RWPE1 (cell line): ENCODE measurements at places on chromosomes 1 and 21.

DNA sequence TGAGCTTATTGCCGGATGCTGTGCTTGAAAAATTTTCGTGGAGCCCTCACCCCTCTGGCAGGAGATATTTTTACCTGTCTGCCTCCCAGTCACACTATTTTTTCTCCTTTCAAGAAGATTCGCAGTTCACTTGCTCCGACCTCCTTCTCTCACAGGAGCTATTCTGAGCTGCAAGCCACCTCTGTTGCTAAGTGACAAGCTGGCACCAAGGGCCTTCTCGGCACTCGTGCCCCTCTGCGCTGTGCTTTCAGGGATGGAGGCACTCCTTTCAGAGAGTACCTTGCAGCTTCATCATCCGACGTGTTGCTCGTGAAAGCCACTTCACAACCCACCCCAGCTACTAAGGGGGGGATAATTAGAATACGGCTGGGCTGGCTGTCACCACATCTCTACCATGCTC lies 11.6 kb downstream of the SLC6A17 start:
- no peak for DNase-seq

DNA sequence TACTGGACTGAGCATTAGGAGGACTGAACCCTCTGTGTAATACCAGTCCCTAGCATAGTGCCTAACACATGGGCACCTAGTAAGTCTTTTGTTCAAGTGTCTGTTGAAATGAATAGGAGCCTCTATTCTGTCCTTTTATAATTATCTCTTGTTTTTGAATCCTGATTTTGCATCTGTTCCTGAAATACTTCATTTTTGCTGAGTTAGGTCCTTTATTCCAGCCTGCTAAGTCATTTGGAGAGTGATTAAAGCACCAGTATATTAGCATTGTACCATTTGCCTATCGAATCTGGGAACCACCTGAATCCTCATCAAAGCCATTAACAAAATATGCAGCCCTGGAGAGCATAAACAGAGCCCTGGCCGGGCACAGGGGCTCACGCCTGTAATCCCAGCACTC lies 32.3 kb downstream of the YARS1 start:
- no peak for DNase-seq

DNA sequence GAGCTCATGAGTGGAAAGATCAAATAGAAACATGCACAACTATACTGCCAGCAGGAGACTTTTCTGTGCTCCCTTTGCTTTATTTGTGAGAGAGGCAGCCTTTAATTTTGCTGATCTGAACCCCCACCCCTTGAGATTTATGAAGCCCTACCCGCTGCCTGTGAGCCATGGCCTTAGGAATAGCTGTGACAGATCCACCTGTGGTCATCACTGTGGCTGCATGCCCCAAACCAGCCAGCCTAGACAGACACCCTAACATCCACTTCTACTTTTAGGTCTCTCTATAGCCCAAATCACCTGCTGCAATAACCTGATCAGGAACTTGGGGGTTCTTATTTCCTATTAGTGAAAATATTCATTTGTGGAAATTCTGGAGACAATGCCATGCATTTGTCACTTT lies 196.2 kb downstream of the C1orf94 start:
- no peak for DNase-seq

GRCh38 chr1:65882076-65882475 lies 89.4 kb downstream of the PDE4B start:
- DNase-seq = no peak

- DNase-seq = no peak
These were observed 13.2 kb upstream of the CSF1 start for GRCh38 chr1:109897259-109897955.

DNA sequence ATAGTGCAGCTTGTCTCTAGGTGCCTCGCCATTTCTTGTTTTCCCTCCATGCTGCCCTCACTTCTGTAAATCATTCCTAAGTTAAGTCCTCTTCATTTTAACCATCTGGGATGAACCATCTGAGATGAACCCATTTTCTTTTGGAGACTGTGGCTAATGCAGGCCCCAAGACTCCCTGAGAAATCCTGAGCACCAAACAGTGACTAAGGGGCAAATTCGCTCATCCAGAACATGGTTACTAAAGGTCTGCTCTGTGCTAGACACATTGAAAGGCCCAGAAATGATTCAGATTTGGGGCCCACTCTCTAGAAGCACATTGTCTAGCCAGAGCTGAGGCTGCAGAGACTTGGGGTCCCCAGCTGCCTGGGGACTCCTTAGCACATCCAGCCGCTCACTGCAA lies 151.9 kb upstream of the CTTNBP2NL start:
- no peak for DNase-seq
